ENCODE measurements at places on chromosomes 1 and 21. TPM values are rescaled to one million over a fixed set of nuclear protein-coding genes. Genes with fewer than 3 reads are reported as not detected.

GRCh38 chr1:233613252-233614172 is at the start of gene KCNK1:
KCNK1 (plus strand) TSS chr1:233614106; CDS start chr1:233614172, 66 bp downstream.
- H3K4me3 ChIP-seq: peak within 1 kb of the TSS; percentile 39
- no peak for DNase-seq
- no peak within 1 kb of the TSS for H3K27ac ChIP-seq
- peaks cover 32% of the 10 kb centered on the region for H3K27me3 ChIP-seq
- no peaks in the 10 kb centered on the region for H3K36me3 ChIP-seq

GRCh38 chr1:35932158-35932636 is 1.3 kb downstream of the AGO3 start:
- no peaks in the 10 kb centered on the region for H3K27me3 ChIP-seq
- DNase-seq: no peak
- no peaks in the 10 kb centered on the region for H3K36me3 ChIP-seq
- H3K4me1 ChIP-seq: peaks cover 19% of the 10 kb centered on the region
- peak overlapping the region; percentile 78 for H3K4me3 ChIP-seq

Gene IVL
- not detected for total RNA-seq

Gene ARHGEF16
- total RNA-seq: 0.11 TPM

DNA sequence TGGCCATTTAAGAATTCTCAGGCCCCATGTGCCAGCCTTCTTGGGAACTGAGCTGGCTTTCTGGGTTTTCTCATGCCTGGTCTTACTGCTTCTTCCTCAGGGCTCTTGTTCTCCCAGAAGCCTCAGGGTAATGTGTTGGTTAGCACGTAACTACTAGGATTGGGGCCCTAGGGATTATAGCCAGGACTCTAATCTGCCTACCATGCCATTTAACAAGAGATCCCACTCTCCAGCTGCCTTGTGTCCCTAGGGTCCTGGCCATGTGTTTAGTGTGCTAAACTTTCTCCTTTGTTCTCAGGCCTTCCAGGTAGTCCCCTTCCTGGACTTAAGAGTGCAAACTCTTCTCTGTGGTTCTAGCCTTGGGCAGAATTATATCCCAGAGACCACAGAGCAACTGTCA is 2.2 kb upstream of the SH3BGRL3 start:
- peaks cover 70% of the 10 kb centered on the region for H3K4me1 ChIP-seq
- no peaks in the 10 kb centered on the region for H3K27me3 ChIP-seq
- peak overlapping the region; percentile 84 for H3K27ac ChIP-seq
- H3K4me3 ChIP-seq: no peak overlapping the region
- H3K36me3 ChIP-seq: peaks cover 27% of the 10 kb centered on the region

- no peak overlapping the region for H3K27ac ChIP-seq
- no peaks in the 10 kb centered on the region for H3K27me3 ChIP-seq
- no peak overlapping the region for H3K4me3 ChIP-seq
- no peak for DNase-seq
- H3K4me1 ChIP-seq: peaks cover 20% of the 10 kb centered on the region
These were observed 47.0 kb upstream of the ATF3 start for GRCh38 chr1:212561501-212561931.

Gene ALDH9A1
- 33.9 TPM for total RNA-seq

- DNase-seq: no peak
- no peaks in the 10 kb centered on the region for H3K27me3 ChIP-seq
- no peak overlapping the region for H3K4me3 ChIP-seq
- H3K4me1 ChIP-seq: no peaks in the 10 kb centered on the region
These were observed 381.2 kb downstream of the PTPRC start for GRCh38 chr1:199020051-199020450.

GRCh38 chr1:93778457-93778856 is 96.8 kb upstream of the BCAR3 start:
- no peak overlapping the region for H3K4me3 ChIP-seq
- no peak overlapping the region for H3K27ac ChIP-seq
- no peak for DNase-seq
- H3K36me3 ChIP-seq: no peaks in the 10 kb centered on the region
- no peaks in the 10 kb centered on the region for H3K27me3 ChIP-seq
- H3K4me1 ChIP-seq: no peaks in the 10 kb centered on the region

- no peaks in the 10 kb centered on the region for H3K36me3 ChIP-seq
- no peak overlapping the region for H3K27ac ChIP-seq
- H3K4me1 ChIP-seq: no peaks in the 10 kb centered on the region
- no peak overlapping the region for H3K4me3 ChIP-seq
- no peak for DNase-seq
These were observed 709.4 kb downstream of the MRPL39 start for GRCh38 chr21:24897883-24898282.

- peak; percentile 92 for DNase-seq
- H3K36me3 ChIP-seq: peaks cover 11% of the 10 kb centered on the region
- H3K27me3 ChIP-seq: no peaks in the 10 kb centered on the region
- H3K4me1 ChIP-seq: peaks cover 41% of the 10 kb centered on the region
- H3K27ac ChIP-seq: peak within 1 kb of the TSS; percentile 61
- peak within 1 kb of the TSS; percentile 76 for H3K4me3 ChIP-seq
These were observed at the start of gene EFNA4 for GRCh38 chr1:155063550-155064110. EFNA4 (plus strand) TSS chr1:155063740; CDS start chr1:155063824, 84 bp downstream.

Gene KRTAP19-1
- total RNA-seq: not detected

GRCh38 chr1:167555971-167556714 is 2.6 kb upstream of the CREG1 start:
- peaks cover 25% of the 10 kb centered on the region for H3K4me1 ChIP-seq
- peak; percentile 70 for DNase-seq
- no peak overlapping the region for H3K27ac ChIP-seq
- no peaks in the 10 kb centered on the region for H3K36me3 ChIP-seq
- H3K4me3 ChIP-seq: no peak overlapping the region

- H3K36me3 ChIP-seq: no peaks in the 10 kb centered on the region
- no peak overlapping the region for H3K27ac ChIP-seq
- no peaks in the 10 kb centered on the region for H3K4me1 ChIP-seq
- DNase-seq: no peak
- H3K4me3 ChIP-seq: no peak overlapping the region
These were observed 53.6 kb upstream of the CTPS1 start for GRCh38 chr1:40925834-40926410.

DNA sequence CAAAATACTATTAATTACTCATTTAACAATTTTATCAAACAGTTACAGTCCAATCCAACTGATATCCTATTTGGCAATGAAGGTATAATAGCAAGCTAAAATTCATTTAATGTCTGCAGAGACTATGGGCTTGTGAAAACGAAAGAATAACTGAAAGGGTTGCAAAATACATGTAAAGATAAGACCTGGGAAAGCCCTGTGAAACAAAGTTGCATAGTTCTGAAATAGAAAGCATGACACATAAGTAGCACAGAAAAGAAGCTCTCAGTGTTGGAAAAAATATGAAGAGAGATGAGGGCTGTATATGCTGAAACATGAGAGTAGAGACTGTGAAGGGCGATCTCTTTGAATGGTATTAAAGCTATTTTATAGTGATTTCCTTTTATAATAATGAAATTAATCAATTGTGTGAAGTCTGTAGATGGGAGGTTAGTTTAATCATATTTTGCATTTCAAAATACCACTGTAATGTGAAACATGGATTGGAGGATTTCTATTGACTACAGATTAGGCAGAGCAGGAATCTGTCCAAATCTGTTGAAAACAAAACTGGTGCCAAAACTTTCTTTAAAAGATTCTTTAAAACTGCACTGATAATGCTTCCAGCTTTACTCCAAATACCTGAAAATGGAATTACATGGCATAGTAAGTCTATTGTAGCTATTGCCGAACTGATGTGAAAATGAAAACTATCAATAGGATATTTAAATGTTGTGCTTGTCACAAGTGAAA is 1518.9 kb upstream of the B3GALT2 start:
- no peak for DNase-seq
- H3K27me3 ChIP-seq: no peaks in the 10 kb centered on the region
- no peaks in the 10 kb centered on the region for H3K4me1 ChIP-seq
- H3K27ac ChIP-seq: no peak overlapping the region
- H3K4me3 ChIP-seq: no peak overlapping the region

GRCh38 chr1:198363625-198364151 is 176.8 kb downstream of the ATP6V1G3 start:
- H3K4me1 ChIP-seq: no peaks in the 10 kb centered on the region
- H3K27ac ChIP-seq: no peak overlapping the region
- DNase-seq: no peak
- no peaks in the 10 kb centered on the region for H3K36me3 ChIP-seq
- no peaks in the 10 kb centered on the region for H3K27me3 ChIP-seq
- H3K4me3 ChIP-seq: no peak overlapping the region

DNA sequence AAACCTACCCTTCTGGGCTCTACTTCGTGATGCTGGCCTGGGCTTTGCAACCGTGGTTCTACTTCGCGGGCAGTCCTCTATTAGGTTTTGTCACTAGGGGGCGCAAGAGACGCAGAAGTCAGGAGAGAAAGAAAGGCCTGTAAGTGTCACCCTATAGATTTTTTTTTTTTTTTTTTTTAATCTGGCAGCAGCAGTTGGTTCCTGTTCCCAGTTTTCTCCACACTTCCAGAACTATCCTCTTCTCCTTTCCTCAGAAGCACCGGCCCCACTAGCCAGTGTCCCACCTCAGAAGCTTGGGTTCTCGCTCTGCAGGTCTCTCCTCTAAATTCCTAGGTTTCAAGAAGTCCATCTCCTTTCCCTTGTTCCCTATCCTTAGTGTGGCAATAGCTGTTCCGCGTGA is 9.1 kb upstream of the LCE2D start:
- no peaks in the 10 kb centered on the region for H3K36me3 ChIP-seq
- H3K27me3 ChIP-seq: peaks cover 11% of the 10 kb centered on the region
- H3K4me1 ChIP-seq: no peaks in the 10 kb centered on the region
- no peak overlapping the region for H3K4me3 ChIP-seq
- no peak overlapping the region for H3K27ac ChIP-seq
- no peak for DNase-seq

Gene SLFNL1
- total RNA-seq: 0.17 TPM

Gene OR2L5
- not detected for total RNA-seq

Gene CA6
- 0.20 TPM for total RNA-seq

Gene TMEM82
- not detected for total RNA-seq

DNA sequence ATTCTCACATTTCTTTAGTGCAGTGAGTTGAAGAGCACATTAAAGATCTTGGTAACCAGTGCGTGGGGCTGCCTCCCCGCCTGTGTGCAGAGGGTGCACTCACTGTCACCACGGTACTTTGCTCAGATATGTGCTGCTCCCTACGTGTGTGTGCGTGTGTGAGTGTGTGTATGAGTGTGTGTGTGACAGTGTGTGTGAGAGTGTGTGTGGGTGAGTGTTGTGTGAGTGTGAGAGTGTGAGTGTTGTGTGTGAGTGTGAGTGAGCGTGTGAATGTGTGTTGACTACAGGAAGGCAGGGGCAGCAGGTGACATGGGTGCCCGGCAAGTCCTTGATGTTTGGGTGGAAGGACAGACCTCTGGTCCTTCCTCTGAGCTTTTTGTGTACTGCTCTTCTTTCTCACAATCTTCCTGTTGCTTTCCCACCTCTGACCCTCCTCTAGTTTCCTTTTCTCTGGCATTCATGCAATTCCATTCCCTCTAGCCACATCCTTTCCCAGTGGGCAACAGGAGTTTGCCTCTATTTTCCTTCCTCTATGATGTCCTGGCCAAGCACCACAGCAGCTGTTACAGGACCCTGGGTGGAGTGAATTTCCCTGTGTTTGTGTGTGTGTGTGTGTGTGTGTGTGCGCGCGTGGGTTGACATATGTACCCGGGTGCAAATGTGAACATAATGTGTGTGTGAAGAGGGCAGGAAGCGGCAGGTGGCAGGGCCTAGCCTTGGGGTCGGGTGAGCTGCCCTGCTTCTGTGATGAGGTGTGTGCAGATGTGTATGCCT is 19.8 kb downstream of the LHX4 start:
- no peak overlapping the region for H3K4me3 ChIP-seq
- H3K4me1 ChIP-seq: no peaks in the 10 kb centered on the region
- H3K27ac ChIP-seq: no peak overlapping the region
- no peaks in the 10 kb centered on the region for H3K36me3 ChIP-seq

DNA sequence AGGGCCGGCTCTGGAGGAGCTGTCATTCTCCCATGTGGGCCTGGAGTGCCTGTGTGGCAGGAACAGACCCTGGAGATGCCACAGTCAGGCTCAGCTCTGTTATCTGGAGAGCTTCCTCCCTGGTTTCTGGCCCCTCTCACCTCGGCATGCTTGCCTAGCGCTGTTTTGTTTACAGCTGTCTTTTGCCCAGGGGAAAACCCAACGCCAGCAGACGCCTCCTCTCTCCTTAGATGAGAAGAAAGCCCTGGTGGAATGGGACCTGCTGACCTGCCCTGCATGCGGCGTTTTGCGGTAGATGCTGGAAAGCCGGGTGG is 104.9 kb downstream of the CRYAA start:
- no peak for DNase-seq
- H3K4me3 ChIP-seq: no peak overlapping the region
- no peaks in the 10 kb centered on the region for H3K36me3 ChIP-seq

Gene NMNAT2
- not detected for total RNA-seq

- H3K27me3 ChIP-seq: no peaks in the 10 kb centered on the region
- H3K4me3 ChIP-seq: no peak overlapping the region
- no peak for DNase-seq
- H3K4me1 ChIP-seq: no peaks in the 10 kb centered on the region
- no peaks in the 10 kb centered on the region for H3K36me3 ChIP-seq
These were observed 664.6 kb downstream of the NCAM2 start for GRCh38 chr21:21662776-21663175.

- no peaks in the 10 kb centered on the region for H3K4me1 ChIP-seq
- no peaks in the 10 kb centered on the region for H3K36me3 ChIP-seq
- H3K27ac ChIP-seq: no peak overlapping the region
- DNase-seq: no peak
- no peaks in the 10 kb centered on the region for H3K27me3 ChIP-seq
- H3K4me3 ChIP-seq: no peak overlapping the region
These were observed 30.6 kb downstream of the DNAJC6 start for GRCh38 chr1:65339866-65340468.

DNA sequence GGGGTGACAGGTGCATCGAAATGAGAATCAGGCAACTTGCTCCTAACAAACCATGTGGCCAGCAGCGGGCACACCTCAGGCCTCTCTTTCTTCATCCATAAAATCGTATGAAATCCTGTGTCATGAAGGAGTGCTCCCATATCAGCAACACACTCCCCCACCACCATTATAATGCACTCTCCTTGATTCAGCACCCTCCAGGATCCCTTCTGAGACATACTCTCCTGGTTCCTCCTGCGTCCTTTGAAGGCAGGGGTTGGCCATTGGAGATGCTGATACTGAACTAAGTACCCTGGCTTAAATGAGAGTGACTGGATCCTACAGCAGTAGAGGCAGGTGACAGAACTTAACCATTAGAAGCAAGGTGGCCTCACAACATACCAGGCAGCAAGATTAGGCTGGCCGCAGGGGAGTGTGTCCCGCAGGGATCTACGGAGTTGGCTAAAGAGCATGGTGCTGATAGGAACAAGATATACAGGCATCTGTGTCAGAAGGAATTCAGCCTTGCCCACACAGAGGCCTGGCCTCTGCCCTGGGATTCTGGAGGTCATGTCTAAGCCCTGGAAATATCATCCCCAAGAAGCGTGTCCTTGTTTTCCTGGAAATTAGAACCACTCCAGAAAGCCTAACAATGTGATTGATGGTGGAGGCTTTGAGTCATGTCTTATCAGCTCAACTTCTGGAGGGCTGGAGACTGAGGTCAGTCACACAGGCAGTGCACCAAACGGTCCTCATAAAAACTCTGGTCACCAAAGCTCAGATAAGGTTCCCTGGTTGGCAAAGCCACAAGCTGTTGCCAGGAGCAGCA is 16.8 kb downstream of the S100A7A start:
- no peak overlapping the region for H3K27ac ChIP-seq
- no peaks in the 10 kb centered on the region for H3K36me3 ChIP-seq
- H3K27me3 ChIP-seq: peaks cover 14% of the 10 kb centered on the region
- no peaks in the 10 kb centered on the region for H3K4me1 ChIP-seq

Gene RPE65
- total RNA-seq: not detected
